Adrenal gland (tissue), 19 donors: ENCODE measurements at places on chromosomes 6 and 20.

GRCh38 chr6:158757753-158758090 lies 61.4 kb downstream of the EZR start:
- no peak for DNase-seq

GRCh38 chr6:105460860-105461259 lies 58.0 kb upstream of the PREP start:
- DNase-seq: no peak

- no peak for DNase-seq
Measured at GRCh38 chr6:150142670-150143515, at the start of gene PPP1R14C. PPP1R14C (plus strand) TSS chr6:150143044; CDS start chr6:150143193, 149 bp downstream.

DNA sequence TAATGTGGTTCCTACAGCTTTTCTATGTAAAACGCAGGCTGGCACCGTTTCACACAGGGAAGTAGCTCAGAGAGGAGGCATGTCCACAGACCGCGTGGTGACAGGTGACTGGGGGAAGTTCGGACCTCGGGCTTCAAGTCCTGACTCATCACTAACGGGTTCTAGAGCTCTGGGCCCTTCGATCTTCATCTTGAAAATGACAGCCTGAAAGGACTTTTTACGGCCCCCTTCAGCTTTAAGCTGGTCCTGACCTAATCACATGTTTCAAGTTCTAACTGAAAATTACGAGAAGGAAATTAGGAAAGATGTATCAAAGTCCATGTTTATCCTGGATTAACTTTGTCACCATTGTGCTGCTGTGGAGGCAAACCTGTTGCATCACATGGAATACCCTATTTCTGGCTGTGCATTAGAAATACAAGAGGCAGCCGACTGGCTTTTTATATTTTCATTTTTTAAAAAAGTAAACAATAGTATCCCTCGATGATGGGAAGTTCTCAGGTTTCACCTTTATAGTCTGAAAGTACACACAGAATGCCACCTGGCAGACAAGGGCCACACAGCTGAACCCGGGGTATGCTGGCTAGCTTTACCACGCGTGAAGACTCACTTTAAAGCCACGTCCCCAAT lies 2.0 kb downstream of the MAN1A1 start:
- peak; percentile 64 for DNase-seq

- no peak for DNase-seq
Measured at GRCh38 chr20:35575958-35576357, 34.1 kb downstream of the ERGIC3 start.

DNA sequence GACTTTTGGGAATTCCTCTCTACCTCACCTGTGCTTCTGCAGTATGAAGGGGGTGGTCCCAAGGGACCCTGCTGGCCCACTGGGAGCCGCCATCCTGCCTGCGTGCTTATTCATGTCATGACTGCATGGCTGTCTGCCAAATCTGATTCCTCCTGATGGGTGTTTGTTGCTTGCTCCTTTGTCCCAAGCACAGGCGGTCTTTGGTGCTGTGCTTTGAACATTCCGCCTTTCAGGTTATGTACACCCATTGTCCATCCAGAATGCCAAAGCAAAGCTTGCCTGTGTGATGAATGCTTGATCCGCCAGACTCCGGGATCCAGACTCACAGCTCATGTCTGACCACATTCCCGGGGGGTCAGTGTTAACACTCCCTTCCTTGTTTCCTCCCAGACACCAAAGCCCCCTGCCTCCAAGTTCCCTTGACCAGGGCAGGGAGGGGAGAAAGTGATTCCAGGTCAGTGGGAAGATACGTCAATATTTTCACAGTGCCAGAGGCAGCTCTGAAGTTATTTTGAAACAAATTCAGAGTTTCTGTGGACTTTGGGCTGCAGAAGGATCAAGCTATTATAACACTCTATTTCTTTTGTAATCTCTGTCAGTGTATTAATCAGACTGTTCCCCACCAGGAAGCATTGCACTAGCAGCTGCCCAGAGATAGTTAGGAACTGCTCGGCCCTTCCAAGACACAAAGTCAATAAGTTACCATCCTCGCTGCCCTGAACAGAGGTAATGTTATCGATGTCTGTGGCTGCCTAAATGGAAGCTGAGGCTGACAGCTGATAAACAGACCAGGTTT lies 9.5 kb downstream of the DAAM2 start:
- no peak for DNase-seq

GRCh38 chr20:53608456-53609452 lies 15.1 kb upstream of the ZNF217 start:
- DNase-seq: no peak

DNA sequence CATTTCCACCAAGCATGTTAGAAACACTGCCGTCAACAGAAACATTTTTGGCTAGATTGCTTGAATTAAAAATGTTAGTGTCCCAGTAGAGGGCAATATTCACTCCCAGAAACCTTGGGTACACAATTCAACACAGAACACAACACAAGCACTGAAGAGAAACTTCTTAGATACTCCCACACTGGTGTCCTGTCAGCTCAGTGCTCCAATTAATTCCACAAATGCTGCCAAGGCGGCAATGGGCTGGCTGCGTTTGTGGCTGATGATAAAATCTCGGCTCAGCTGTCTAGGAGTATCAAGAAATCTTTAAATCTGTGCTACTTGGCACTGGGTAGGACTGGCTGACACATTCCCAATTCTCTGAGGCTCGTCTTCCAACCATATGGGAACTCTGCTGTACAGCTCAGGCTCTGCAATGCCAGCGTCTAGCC lies 39.3 kb downstream of the BEND3 start:
- no peak for DNase-seq
